ENCODE measurements at places on chromosomes 4 and X.

DNA sequence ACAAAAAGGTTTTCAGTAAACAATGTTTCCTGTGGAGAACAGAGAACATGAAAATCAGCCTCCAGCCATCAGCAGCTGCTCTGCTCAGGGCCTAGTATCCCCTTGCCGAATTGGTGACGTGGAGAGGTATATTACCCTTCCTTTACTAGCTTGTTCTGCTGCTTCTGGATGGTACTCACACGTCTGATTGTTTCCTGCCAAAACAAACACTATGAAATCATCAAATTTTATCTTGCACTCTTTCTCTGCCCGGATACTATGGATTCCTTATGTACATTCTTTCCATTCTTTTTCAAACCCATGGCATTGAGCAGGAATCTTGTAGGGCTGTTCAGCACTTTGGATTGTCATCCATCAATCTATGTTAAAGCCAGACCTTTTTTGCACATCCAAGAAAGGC is 18.8 kb upstream of the METAP1 start:
- no peak for DNase-seq

DNA sequence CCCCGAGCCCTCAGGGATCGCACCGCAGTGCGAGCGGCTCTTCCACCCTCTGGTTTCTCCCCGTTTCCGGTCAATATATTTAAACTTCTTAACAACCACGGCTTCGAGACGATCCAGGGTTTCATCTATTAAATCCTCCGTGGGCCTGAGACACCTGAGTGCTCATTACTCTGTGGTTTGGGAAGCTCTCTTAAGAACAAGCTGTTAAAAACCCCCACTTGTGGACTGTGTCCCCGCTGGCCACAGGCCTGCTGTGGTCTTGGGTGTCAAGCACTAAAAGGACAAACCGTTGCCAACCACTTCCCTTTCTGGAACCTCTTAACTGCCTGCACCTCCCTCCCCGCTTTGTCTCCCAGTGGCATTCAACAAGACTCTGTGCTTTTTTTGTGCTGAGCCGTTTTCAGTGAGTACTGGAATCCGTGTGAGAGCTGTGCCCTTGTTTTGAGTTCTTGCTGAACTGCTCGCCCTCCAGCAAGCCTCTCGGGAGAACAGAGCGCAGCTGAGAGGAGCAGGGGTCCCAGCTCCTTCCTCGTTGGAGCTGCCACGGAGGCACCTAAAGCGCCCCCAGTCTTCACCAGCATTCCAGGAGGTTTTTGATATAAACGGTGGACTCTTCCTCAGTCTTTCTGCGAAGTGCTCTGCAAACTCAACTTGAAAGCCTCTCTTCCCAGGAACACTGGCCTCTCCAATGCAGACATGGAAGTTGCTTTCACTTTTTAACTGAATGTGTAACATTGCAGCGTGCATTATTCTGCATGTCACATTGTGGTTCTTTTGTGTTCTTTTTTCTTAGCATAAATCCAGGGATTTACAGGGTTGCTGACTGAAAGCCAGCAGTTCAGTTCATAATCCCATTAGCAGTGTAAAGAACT is 691 bp upstream of the IGFBP7 start:
- DNase-seq = no peak

GRCh38 chr4:173205656-173206055 is 37.0 kb downstream of the GALNT7 start:
- DNase-seq = no peak

DNA sequence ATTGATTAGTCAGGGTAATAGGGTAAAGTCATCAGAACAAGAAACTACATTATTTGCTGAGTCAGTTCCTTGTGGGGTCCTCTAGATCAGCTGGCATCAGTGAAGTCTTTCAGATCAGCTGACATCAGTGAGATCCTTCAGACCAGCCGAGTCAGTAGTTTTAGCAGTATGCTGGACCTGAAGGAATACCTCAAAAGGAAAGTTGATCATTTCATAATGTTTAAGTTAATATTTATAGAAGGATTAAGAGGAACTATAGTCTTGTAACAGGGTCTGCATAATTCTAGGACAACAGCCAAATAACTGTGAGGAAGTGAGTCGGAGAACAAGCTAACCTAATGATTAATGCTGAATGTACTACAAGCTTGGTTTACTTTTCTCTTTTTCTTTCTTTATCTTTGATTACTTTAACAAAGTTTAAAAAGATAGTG is 958 bp upstream of the UGT2B7 start:
- DNase-seq = no peak

- no peak for DNase-seq
These were observed 70.6 kb upstream of the PUDP start for GRCh38 chrX:7218321-7219152.

GRCh38 chr4:120918788-120919187 is 3.7 kb downstream of the PRDM5 start:
- no peak for DNase-seq

- DNase-seq = no peak
These were observed 14.2 kb downstream of the COX7B2 start for GRCh38 chr4:46894826-46895225.

DNA sequence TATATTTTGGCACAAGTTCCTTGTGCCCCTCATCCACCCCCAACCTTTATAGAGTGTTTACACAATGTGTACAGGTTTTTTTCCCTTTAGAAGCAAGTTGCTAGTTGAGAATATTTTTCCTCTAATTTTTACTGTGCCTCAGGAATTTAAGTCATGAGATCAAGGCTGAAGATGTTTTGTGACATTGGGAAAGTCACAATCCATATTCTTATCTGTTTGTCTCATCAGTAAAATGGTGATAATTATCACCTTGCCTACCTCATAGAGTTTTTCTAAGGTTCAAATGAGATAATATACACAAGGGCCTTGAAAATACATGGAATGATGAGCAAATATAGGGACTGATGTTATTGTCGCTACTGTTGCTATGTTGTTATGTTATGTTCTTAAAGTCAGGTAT is 109.6 kb upstream of the DIAPH2 start:
- no peak for DNase-seq

DNA sequence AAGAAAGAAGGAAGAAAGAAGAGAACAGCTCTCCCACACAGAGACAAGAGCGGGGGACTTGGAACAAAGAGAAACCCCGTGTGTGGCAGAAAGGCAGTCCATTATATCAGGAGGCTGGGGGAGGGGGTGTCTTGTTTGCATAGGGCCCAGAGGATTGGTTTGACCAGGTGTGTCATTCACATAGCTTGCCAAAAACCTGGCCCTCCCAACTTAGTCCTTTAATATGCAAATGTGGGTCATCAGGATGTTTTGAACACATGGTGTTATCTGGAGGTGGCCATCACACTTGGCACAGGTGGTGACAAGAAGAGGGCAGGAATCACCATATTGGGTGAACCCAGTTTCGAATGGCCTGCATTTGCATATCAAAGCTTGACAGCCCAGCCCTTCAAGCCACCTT is 111.7 kb downstream of the LINC00632 start:
- DNase-seq = no peak

- DNase-seq = no peak
These were observed 4.2 kb downstream of the SLC49A3 start for GRCh38 chr4:684623-685327.

DNA sequence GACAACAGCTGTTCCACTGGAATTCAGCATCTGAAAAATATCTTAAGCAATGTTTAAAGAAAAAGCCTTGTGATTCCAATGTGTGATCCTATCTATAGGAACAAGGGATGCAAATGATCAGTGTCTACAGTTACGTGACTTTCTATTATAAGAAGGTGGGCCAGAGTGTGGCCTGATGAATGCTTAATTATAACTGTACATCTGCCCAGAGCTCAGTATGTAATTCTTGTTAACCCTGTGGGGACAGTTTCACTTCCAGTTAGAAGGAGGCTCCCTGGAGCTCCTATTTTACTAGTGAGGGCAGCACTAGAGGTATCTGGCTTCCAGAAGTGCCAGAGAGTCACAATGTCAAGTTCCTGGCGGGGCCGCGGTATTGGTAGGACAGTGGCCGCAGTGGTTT is 288.5 kb downstream of the USP46 start:
- DNase-seq = no peak

GRCh38 chr4:101855239-101855638 is 64.7 kb downstream of the BANK1 start:
- DNase-seq = no peak

DNA sequence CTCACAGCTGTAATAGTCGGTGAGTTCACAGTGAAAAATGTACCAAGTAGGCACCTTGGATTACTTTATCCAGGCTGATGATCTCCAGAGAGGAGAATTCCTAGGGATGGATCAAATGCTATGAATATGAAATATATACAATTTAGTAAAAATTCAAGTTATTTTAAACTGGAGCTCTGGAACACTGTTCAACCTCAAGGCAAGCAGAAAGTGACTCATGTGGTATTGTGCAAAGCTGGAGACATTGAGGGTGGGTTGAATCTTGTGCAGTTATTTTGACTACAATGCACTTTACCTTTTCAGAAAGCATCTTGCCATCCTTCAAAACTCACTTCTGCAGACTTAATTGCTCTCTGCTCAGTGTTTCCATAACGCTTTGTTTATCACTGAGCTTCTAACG is 43.4 kb downstream of the OSTC start:
- no peak for DNase-seq

DNA sequence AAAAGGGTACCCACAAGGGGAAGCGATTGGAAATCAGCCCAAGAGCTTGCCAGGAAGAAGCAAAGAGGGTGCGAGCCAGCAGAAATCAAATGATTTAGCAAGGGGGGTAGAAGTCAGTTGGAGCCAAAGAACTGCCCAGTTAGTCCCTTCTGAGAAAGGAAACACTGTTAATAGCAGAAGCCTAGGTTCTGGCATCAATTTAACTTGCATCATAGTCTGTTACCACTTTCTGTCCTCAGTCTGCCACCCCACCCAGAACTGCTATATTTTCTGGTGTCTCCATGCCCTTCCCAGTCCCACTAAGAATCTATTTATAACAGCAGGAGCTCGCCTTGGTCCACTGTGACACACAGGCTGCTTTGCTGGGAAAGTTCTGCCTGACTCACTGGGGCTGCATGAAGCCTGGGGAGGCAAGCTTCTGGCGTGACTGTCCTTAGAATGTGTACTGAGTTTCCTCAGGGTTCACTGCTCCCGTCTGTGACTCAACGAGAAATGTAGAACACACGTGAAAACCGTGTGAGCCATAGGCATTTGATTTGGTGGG is 157.8 kb upstream of the TTC29 start:
- DNase-seq = no peak

DNA sequence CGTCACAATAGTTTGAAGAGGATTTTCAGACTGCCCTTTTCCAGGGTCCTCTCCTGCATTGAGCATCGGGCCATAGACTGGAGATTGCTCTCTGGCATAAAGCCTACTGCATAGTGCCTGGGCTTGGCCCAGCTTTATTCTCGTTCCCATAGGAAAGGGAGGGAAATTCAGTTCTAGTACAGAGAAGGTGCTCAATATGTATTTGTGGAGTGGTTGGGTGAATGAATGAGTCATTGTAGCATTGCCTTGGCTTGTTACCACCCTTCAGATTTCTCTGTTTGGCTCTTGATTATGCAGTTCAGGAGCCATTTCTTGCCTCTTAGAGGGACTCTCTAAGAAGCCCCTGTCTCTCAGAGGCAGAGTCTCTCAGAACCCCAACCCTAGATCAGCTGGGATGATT is 2.6 kb downstream of the TMEM35A start:
- DNase-seq = no peak

- no peak for DNase-seq
These were observed 1.8 kb downstream of the CENPU start for GRCh38 chr4:184732126-184732525.

DNA sequence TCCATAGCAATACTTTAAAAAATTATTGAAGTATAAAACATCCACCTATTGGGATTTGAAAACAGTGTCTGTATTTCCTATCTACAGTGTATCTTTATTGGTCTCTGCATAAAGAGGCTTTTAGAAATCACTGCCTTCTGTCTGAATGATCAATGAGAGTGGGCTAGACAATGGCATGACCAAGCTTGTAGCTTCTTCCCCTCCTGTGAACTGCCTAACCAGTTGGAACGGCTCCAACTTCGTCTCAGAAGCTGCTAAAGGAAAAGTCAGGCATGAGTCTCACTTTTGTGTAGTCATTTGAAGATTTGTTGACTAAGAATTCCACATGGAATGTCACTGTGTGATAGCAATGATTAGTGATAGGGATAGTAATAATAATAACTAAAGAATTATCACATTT is 64.2 kb downstream of the INTS12 start:
- no peak for DNase-seq

DNA sequence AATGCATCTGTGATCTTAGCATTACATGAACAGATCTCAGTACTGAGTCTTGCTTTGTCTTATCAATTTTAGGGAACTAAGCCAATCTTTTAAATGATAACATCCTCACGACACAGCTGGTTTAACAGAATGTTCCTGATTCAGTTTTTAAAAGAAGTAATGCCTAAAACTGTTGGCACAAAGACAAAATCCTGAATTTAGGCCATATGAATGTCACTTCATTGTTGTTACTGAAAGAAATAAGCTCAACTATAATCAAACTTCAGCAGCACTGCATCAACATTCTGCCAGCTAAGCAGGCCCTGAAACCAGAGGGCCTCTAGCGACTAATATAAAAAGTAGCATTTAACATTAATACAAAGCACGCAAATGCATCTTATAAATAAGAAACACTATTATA is 130.6 kb downstream of the FRYL start:
- no peak for DNase-seq

- DNase-seq = no peak
These were observed 6.3 kb downstream of the DCHS2 start for GRCh38 chr4:154485127-154485773.

DNA sequence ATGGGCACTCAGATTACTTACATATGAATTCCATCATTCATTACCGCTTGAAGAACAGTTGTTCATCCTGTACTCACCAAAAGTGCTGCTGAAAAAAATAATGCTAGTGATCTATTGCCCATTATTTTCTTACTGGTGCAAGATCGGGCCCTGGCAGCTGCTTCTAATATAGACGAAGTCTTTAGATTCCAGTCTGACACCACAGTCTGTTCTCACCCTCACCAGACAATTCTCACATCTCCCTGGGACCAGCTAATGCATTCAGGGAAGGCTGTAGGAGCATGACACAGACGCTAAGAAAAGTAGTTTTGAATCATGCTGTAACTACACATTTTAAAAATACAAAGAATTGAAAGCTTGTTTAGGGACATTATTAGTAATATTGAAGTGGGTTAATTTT is 13.8 kb downstream of the GEMIN8 start:
- no peak for DNase-seq

DNA sequence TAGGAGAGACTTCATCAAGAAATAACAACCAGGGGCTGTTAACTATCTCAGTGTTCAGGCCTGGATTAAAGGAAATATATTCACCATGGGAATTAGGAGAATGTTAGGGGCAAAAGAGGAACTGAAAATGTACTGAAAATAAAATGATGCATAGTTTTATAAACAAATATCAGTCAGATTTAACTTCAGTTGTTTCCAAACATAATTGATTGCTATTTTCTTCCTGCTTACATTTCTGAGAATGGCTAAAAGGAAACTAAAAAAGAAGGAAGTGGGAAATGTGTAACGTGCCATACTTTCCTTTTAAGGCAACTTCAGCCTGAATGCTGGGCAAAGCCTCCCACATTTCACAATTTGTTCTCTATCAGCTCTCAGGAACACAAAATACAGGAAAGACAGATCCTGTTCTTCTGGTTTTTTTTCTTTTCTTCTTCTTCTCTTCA is 178.1 kb downstream of the MAML3 start:
- no peak for DNase-seq

- DNase-seq = no peak
These were observed 2.4 kb downstream of the PCDH7 start for GRCh38 chr4:30722359-30723200.
